Panc1 (cell line): ENCODE measurements at places on chromosomes 4 and X.

- H3K4me1 ChIP-seq, result no peaks in the 10 kb centered on the region
- H3K27ac ChIP-seq, result no peak overlapping the region
- no peaks in the 10 kb centered on the region for H3K27me3 ChIP-seq
- no peaks in the 10 kb centered on the region for H3K36me3 ChIP-seq
- no peak for DNase-seq
Measured at GRCh38 chr4:34193451-34194154, 2050.7 kb downstream of the ARAP2 start.

DNA sequence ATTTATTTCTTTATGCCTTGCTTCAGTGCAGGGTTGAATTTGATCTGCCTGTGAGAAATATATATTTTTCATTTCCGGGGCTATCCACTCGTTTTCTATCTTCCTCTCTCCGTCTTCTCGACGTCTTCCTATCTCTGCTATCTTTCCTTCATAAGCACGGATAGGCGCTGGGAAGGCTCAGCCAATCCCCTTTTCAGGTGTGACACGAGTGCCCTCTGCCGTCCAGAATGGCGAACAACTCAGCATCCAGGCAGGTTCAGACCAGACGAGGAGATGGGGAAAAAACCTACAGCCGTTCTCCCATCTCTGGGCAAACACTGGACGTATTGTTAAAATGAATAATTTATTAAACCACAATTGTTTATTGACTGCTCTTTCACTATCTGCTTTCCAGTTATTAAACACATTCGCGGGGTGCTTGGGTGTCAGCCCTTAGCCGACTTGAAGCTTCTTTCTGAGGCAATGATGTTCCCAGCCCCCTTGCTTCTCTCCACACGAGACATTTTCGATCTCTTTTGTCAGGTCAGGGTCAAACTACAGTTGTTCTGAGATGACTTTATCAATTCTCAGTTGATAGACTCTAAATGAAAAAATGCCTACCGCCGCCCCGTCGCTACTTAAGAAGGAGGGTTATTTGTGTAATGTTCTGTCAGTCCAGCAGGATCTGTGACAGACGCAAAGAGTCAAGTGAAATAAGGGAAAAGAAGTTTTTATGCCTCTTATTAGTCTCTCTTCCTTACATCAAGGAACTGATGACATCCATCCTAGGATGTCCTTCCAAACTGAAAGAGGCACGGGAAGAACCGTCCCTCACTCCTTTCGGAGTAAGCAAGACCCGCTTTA is 96.3 kb upstream of the NOCT start:
- no peaks in the 10 kb centered on the region for H3K36me3 ChIP-seq
- no peaks in the 10 kb centered on the region for H3K4me1 ChIP-seq
- DNase-seq, result no peak
- no peak overlapping the region for H3K27ac ChIP-seq
- no peak overlapping the region for H3K4me3 ChIP-seq
- no peaks in the 10 kb centered on the region for H3K27me3 ChIP-seq

DNA sequence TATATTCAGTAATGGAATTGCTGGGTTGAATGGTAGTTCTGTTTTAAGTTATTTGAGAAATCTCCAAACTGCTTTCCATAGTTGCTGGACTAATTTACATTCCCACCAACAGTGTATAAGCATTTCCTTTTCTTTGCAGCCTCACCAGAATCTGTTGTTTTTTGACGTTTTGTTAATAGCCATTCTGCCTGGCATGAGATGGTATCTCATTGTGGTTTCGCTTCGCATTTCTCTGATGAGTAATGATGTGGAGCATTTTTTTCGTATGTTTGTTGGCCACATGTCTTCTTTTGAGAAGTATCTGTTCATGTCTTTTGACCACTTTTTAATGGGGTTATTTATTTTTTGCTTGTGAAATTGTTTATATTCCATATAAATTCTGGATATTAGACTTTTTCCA is 13.6 kb upstream of the MAGED4B start:
- no peaks in the 10 kb centered on the region for H3K4me1 ChIP-seq
- DNase-seq, result no peak
- H3K27me3 ChIP-seq, result no peaks in the 10 kb centered on the region
- H3K4me3 ChIP-seq, result no peak overlapping the region
- no peak overlapping the region for H3K27ac ChIP-seq

- no peaks in the 10 kb centered on the region; the same call in 1 of the 2 replicates for H3K4me1 ChIP-seq
- H3K36me3 ChIP-seq, result no peaks in the 10 kb centered on the region
- no peak overlapping the region for H3K4me3 ChIP-seq
- DNase-seq, result no peak
- no peaks in the 10 kb centered on the region for H3K27me3 ChIP-seq
Measured at GRCh38 chrX:133300591-133300990, 82.4 kb upstream of the TFDP3 start.

- no peaks in the 10 kb centered on the region for H3K27me3 ChIP-seq
- no peak for DNase-seq
- no peaks in the 10 kb centered on the region for H3K36me3 ChIP-seq
- no peak overlapping the region for H3K4me3 ChIP-seq
- no peak overlapping the region for H3K27ac ChIP-seq
Measured at GRCh38 chr4:142645475-142646108, 200.5 kb downstream of the INPP4B start.

DNA sequence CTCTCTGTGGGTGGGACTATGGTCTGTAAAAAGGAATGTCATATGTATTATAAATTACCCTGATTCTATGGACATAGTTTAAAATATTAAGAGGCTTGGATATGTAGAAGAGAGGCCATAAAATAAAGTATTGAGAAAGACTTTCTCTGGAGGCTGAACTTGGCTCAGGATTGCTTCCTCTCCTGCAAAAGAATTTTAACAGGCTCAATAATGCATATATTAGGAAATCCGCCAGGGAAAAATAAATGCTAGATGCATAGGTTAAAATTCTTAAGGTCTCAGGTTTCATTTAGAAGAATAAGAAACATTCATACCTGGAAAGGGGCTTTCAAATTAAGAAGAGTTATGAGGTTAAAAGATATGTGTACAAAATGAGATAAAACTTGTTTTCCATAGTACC is 424.3 kb downstream of the ARAP2 start:
- DNase-seq, result no peak
- no peaks in the 10 kb centered on the region for H3K27me3 ChIP-seq
- no peaks in the 10 kb centered on the region for H3K4me1 ChIP-seq
- H3K27ac ChIP-seq, result no peak overlapping the region
- no peak overlapping the region for H3K4me3 ChIP-seq

DNA sequence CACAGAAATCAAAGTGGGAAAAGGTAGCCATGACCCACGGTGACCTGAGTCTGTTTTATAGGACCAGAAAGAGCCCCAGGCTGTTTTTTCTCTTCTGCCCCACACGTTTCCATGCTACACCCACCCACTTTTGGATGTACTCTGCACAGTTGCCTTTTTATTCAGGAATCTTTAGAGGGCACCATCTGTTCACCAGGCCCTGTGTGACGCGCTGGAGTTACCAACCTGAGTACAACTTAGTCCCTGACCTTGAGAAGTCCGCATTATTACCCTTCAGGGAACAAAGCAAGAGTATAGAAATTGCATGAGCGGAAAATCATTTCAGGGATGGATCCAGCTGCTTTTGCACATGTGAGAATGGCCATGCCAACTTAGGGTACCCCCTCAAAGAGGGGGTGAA is 207.8 kb upstream of the GATB start:
- no peak for DNase-seq
- H3K27me3 ChIP-seq, result no peaks in the 10 kb centered on the region
- H3K4me3 ChIP-seq, result no peak overlapping the region

- H3K27me3 ChIP-seq, result peaks cover 9% of the 10 kb centered on the region
- H3K36me3 ChIP-seq, result no peaks in the 10 kb centered on the region
- no peaks in the 10 kb centered on the region for H3K4me1 ChIP-seq
- H3K4me3 ChIP-seq, result no peak overlapping the region
Measured at GRCh38 chrX:130539721-130540321, 138.0 kb downstream of the RBMX2 start.

GRCh38 chr4:8365951-8366350 is 74.6 kb downstream of the ACOX3 start:
- no peak overlapping the region for H3K27ac ChIP-seq
- H3K36me3 ChIP-seq, result no peaks in the 10 kb centered on the region
- no peak for DNase-seq
- no peaks in the 10 kb centered on the region for H3K4me1 ChIP-seq
- H3K27me3 ChIP-seq, result no peaks in the 10 kb centered on the region

GRCh38 chr4:112253382-112254000 is 21.9 kb downstream of the AP1AR start:
- no peak for DNase-seq
- H3K27me3 ChIP-seq, result no peaks in the 10 kb centered on the region
- no peak overlapping the region for H3K4me3 ChIP-seq
- no peak overlapping the region for H3K27ac ChIP-seq

DNA sequence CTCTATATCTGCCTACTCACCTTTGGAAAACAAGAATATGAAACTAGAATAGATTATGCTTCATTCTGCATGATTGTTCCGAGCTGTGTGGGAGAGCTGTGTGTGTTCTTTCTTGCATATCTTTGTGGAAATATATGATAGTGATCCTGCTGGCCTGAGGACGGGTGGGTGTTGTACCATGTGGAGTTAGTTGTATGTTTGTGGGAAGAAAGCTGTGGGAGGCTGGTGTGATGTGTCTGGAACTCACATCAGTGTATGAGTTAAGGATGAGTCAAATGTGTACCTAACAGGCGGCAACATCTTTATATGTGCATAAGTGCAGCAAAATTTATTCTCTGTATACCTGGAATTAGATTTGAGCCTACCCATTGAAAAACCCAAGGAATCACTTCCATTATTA is 208.1 kb upstream of the ADGRL3 start:
- DNase-seq, result no peak
- H3K36me3 ChIP-seq, result no peaks in the 10 kb centered on the region
- no peaks in the 10 kb centered on the region for H3K27me3 ChIP-seq
- no peak overlapping the region for H3K27ac ChIP-seq
- no peaks in the 10 kb centered on the region for H3K4me1 ChIP-seq
- no peak overlapping the region for H3K4me3 ChIP-seq

- no peak for DNase-seq
- H3K36me3 ChIP-seq, result no peaks in the 10 kb centered on the region
- no peaks in the 10 kb centered on the region for H3K27me3 ChIP-seq
- no peak overlapping the region for H3K27ac ChIP-seq
- no peaks in the 10 kb centered on the region for H3K4me1 ChIP-seq
- H3K4me3 ChIP-seq, result no peak overlapping the region
Measured at GRCh38 chr4:113437129-113437528, 324.4 kb downstream of the CAMK2D start.

DNA sequence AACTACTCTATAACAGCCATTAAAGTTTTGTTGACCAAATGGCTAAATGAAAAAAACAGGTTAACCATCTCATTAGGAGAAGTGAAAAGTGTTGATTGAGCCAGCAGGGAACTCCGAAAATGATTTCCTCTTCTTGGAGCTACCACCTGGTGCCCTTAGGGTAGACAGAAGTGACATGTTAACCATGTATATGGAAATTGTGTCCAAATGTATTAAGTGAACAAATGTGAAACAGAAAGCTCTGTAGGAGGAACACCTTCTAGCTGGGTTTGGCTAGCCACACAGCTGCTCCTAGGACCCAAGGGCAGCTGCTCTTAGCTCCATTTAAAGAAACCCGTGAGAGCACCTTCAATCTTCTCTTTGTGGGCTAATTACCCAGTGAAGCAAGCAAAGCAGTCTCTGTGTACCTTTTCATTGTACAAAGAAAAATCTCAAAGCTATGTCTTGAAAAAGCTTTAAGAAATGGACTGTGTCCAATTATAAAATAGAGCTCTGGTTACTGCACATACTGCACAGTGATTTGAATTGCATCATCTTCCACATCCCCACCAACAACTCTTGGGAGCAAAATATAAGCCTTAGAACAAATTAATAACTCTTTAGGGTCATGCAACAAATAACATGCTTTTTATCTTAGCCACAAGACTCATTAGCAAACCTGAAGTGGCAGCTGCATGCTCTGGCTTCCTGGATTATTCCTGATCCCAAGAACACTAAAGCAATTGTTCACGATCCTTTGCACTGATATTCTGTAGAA is 59.2 kb upstream of the PARM1 start:
- H3K36me3 ChIP-seq, result no peaks in the 10 kb centered on the region
- H3K27me3 ChIP-seq, result no peaks in the 10 kb centered on the region; the same call in 1 of the 2 replicates
- H3K4me3 ChIP-seq, result no peak overlapping the region

- no peaks in the 10 kb centered on the region for H3K27me3 ChIP-seq
- H3K36me3 ChIP-seq, result no peaks in the 10 kb centered on the region
- no peak overlapping the region for H3K27ac ChIP-seq
- DNase-seq, result no peak
- no peaks in the 10 kb centered on the region for H3K4me1 ChIP-seq
Measured at GRCh38 chrX:31845003-31845402, 773.2 kb upstream of the FTHL17 start.
